ENCODE measurements at places on chromosomes 2 and 18.

- DNase-seq, result no peak
Observed at GRCh38 chr2:172749388-172749787, 13.7 kb downstream of the RAPGEF4 start.

GRCh38 chr2:224041554-224041953, 2.5 kb upstream of the SERPINE2 start:
- no peak for DNase-seq

DNA sequence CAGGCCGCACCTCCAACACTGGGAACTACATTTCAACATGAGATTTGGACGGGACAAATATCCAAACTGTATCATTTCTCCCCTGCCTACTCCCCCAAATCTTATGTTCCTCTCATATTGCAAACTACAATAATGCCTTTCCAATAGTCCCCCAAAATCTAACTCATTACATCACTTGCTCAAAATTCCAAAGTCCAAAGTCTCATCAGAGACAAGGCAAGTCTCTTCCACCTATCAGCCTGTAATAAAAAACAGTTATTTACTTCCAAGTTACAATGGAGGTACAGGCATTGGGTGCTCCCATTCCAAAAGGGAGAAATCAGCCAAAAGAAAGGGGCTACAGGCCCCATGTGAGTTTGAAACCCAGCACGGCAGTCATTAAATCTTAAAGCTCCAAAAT, 12.6 kb upstream of the UGT1A8 start:
- DNase-seq, result no peak

DNA sequence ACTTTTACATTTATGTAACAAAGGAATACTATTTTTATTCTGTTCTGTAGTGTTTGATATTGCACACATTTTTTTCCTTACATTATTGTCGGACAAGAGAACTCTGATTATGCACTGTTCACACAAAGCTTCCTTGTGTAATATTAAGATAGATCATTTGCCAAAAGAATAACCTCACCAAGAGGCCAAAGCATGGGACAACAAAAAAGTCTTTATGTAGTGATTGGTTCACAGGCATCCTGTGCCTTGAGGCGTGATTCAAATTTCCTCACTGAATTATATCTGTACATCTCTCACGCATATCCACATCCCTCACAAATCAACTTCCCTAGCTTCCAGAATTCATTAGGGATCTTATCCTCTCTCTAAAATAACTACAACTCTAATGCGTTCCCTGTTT, 642.7 kb downstream of the NR4A2 start:
- DNase-seq, result no peak

- peak; percentile 60 for DNase-seq
Observed at GRCh38 chr18:616380-616995, 19.7 kb downstream of the CLUL1 start.

GRCh38 chr18:66640431-66640830, 36.5 kb upstream of the CDH19 start:
- no peak for DNase-seq

DNA sequence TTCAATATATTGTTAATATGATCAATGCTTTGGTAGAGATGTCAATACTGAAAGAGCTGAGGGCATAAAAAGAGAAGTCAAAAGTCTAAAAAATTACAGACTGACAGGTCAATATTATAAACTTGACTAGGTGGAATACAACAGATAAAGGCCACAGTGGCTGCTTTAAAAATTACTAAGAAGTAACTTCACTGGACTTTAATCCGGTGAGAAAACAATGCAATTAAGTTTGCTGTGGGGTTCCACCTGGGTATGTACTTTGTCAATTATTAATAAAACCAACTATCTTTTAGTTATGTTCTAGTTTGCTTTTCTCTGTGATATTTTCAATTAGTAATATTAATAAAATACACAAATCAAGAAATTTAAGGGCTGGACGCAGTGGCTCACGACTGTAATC, 44.7 kb downstream of the RAPH1 start:
- DNase-seq, result no peak

- peak; percentile 63 for DNase-seq
Observed at GRCh38 chr2:7825591-7826312, 856.1 kb upstream of the ID2 start.

DNA sequence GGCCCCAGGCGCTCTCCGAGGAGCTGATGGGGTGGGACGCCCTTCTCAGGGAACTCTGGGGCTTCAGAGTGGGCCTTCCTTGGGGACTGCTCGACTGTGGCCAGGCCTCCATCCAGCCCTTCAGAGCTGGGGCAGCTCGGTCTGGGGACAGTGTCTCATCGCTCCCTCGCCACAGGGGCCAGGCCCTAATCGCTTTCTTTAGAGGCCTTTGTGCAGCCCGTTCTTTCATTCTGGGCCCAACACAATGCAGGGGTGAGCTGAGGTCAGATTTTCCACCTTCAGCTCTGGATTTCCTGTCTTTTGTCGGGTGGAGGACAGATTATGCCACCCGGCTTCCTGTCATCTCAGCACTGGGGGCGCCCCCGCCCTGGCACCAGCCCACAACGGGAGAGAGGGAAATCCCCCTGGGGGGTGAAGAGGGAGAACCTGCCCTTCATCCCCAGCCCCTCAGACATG, 25.2 kb downstream of the MYCN start:
- no peak for DNase-seq

DNA sequence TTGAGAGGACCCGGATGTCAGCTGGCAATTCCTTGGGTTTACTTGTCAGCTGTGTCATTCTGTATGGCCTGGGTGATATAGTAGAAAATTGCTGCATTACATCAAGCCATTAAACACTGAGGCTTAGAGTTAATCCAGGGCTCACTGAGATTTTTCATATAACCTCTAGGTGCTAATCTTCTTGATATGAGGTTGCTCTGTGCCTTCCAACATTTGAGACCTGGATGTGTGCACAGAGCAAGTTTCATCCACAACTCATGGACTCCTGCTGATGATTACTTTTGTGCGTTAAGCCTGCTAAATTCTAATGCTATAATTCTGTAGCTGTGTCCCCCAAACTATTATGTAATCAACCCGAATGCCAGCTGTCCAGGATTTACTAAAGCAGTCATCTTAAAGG, 178.4 kb upstream of the CDH20 start:
- DNase-seq, result no peak

DNA sequence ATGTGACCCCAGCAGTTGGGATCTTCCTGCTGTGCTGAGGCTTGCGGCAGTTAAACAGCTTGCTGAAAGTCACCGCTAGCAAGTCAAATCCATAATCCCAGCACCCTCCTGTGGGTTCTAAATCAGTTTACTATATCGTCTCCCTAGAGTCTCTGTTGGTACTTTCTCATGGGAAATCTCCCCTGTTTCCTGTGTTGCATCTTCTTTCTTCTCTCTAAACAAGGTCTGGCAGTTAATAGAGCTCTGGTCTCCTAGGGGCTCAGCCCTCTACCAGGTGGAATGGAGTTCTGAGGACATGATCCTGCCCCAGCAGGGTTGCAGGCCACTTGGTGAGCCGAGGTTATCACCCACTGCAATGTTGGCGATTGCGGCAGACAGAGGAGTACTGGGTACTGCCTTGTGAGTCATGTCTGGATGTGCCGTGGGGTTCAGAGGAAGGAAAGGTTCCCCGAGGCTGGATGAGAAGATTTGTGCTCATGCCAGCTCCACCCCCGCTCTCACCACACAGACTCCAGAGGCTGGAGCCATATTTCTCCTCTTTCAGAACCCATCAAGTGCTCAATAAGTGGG, 59.4 kb upstream of the SIX2 start:
- DNase-seq, result no peak

DNA sequence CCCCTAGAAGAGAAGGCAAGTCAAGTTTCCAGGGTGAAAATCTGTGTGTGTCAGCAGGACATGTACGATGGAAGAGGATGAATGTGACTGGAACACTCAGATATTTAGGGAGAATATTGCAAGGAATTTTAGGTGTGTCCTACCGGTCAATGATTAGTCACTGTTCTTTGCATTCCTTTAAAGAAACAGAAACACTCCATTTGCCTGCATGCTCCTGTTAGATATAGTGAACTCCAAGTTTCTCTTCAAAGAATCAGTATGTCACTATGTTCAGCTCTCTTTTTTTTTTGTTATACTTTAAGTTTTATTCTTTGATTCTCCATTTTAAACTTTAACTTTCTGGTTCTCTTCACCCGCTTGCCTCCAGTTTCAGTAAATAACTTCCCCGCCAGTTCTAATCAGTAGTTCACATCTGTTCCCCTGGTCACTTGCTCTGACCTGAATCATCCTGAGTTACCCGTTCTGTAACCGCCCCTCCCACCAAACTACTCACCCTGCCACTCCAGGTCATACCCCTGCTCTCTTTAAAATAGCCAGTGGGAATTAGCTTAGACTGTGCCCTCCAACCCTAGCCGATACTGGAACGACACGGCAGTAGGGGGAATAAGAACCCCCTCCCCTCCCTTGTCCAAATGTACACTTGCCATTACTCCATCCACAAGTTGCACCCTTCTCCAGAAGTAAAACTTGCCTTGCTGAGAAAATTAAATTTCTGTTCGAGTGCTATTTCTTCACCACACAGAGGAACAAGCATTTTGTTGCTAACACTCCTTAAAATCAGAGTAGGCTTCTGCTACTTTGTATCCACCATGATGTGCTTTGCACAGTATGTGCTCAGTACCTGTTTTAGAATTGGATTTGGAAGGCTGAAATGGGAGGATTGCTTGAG, 268.4 kb downstream of the METTL4 start:
- peak; percentile 94 for DNase-seq

- DNase-seq, result peak; percentile 79
Observed at GRCh38 chr18:24118750-24119577, 19.9 kb upstream of the CABYR start.

DNA sequence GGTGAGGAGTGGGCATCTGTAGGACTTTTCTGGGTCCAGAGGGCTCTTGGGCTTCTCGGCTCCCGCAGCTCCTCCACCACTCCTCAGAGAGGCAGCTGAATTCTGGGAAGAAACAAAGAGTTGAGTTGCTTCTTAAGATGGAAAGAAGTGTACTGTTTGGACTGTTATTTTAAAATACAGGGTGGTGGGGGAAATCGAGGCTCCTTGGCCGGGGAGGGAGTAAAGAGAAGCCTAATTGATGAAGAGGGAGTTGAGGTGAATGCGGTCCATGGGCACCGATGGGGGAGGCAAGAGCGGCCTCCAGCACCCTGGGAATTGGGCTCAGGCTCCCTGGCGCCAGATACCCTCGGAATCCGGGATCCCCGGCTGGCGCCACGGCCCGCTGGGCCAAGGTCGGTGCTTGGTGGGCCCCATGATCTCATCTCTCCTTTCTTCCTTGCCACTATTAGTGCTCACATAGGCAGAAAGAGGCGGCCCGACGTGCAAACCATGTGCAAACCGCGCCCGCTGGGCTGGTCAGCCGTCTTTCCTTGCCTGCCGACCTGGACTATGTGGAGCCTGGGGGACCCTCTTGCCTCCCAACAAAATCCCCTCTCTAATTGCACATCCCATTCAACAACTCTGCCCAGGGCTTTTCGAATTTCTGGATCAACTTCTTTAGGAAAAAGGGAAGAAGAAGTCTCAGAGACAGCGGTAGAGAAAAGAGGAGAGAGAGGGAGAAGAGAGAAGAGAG, 604 bp upstream of the SIX3 start:
- DNase-seq, result no peak

DNA sequence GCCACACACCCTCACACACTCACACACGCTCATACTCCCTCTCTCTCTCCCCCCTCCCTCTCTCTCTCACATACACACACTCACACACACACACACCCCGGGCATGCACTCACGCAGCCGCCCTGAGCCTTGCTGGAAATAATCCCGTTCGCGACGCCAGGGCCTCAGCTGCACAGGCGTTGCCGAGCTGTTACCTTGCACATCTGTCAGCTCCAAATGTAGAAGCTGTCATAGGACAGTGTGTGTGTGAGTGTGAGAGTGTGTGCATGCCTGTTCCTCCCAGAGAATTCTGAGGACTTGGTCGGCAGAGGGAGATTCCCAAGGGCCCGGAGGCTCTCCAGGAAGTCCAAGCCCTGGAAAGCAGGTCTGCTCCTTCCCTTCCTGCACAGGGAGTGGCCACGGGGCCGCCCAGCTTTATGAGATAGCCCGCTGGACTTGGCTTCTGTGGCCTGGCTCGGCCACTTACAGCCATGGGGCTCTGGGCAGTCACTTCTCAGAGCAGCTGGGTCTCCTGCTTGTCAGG, 8.6 kb downstream of the SPR start:
- no peak for DNase-seq

- no peak for DNase-seq
Observed at GRCh38 chr2:226693521-226693920, 106.1 kb downstream of the IRS1 start.
